Stimulated activated CD8-positive, alpha-beta memory T cell treated with anti-CD3 and anti-CD28 coated beads, Interleukin-15, amount 100 ng/mL, for 24 hours (primary cell): ENCODE measurements at places on chromosomes 16 and 17.

DNA sequence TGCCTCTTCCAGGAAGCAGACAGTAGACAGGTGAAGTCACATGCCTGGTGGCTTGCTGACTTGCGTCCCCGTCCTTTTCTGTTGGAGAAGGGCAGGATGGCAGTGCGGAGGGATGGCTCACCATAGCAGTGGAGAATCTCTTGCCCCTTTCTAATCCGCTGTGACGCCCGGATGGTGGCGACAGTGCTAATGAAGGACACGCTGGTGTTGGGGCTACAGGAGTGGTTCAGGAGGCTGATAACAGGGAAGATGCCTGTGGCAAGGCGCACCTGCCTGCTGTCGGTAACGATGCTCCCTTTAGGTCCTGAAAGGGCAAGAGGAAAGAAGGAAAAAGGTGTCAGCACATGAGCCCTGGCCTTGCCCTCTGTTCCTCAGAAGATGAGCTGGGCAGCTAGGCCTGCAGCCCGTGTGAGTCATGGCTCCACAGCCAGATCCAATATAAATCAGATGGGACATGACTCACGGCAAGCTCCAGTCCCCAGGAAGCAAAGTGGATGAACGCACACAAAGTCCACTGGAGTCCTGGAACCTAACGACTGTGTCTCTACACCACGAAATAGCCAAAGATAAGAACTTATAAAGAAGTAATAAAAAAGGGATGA lies 25.5 kb downstream of the SERPINF1 start:
- DNase-seq = no peak

DNA sequence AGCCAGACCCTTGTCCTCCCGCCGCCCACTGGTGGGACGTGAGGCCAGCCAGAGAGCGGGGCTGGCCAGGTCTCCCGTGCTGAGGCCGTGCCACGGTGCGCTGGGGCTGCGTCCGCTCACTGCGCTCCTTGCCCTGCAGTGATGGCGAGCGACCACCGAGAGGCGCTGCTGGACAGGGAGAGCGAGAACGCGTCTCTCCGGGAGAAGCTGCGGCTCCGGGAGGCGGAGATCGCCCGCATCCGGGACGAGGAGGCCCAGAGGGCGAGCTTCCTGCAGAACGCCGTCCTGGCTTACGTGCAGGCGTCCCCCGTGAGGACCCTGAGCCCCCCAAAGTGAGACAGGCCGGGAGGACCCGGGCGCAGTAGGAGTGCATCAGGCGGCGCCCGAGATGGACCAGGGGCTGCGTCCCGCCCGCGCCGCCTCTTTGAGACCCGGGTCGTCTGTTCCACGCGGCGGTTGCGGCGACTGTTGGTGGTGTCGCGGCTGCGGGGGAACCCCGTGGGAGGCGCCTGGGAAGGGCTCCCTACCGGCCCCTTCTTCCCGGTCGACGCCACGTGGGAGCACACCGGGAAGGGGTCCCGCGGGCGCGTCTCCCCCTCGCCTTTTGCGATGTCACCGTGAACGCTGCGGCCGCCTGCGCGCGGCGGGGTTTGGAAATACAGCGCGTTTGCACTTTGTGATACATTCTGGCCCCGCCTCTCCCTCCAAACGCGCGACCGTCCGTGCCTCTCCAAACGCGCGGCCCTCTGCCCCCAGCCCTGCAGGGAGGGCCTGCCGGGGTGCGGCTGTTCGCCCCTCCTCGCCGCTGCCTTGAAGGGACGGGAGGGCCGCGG lies 792 bp upstream of the RAC3 start:
- DNase-seq = peak; percentile 55

- no peak for DNase-seq
Observed at GRCh38 chr16:88195911-88196465, 186.8 kb upstream of the ZNF469 start.

DNA sequence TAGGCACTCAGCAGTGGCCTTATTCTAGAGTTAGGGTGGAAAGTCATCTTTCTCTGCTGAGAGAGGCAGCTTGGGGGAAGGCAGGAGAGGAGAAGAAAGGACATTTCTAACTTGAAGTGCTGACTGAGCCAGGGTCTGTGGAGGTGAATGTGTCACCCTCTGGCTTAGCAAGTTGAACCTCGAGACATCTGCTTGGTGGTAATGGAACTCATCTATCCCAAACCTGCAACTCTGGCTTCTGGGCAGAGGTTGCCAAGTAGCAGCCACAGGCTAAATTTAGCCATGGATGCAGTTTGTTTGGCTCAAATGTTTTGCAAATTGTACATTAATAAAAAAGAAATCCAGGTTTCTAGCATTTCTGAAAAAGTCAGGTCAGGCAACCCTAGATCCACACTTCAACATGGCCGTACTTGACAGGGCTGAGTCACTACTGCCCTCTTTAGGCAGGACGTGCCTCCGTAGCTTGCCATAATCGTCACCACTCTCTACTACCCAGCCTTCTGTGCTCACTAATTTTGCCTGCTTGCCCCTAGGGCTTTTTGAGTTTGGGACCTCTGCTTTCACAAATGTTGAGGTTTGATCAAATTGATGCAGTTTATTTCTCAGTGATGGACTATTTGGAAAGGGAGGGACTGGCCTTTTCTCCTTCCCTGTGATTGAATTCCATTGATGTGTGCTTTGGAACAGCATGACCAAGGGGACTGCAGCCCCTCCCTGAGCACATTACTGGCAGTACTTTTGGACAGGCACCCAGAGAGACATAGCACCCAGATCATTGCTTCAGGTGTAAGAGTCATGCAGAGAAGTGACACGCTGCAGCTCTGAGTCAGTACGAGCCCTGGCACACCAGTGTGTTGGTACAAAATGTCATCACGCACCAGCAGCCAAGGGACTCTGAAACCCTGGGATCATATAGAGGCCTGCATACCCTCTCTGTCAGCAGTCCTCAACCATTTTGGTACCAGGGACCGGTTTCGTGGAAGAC lies 5.2 kb downstream of the CDH13 start:
- DNase-seq = no peak

DNA sequence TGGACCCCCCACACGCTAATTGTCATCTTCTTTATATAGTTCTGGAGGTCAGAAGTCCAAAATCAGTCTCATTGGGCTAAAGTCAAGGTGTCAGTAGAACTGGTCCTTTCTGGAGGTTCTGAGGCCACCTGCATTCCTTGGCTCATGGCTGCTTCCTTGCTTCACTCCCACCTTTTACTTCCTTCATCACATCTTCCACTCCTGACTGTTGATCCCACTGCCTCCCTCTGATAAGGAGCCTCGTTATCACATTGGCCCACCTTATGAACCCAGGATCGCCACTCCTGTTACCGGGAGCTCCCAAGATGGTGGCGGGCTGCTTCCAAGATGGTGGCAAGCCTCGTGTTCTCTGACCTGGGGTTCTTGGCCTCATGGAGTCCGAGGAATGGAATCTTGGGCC lies 83.0 kb downstream of the CDC27 start:
- DNase-seq = no peak

GRCh38 chr17:79027274-79027924 lies 3.4 kb downstream of the C1QTNF1 start:
- no peak for DNase-seq

GRCh38 chr17:22569459-22570143 lies 877.3 kb downstream of the KCNJ18 start:
- no peak for DNase-seq

- DNase-seq = no peak
Observed at GRCh38 chr17:38898291-38898679, 27.1 kb upstream of the LASP1NB start.

GRCh38 chr17:6328279-6328678 lies 106.6 kb downstream of the AIPL1 start:
- no peak for DNase-seq

GRCh38 chr16:10085078-10085798 lies 97.0 kb downstream of the GRIN2A start:
- no peak for DNase-seq

DNA sequence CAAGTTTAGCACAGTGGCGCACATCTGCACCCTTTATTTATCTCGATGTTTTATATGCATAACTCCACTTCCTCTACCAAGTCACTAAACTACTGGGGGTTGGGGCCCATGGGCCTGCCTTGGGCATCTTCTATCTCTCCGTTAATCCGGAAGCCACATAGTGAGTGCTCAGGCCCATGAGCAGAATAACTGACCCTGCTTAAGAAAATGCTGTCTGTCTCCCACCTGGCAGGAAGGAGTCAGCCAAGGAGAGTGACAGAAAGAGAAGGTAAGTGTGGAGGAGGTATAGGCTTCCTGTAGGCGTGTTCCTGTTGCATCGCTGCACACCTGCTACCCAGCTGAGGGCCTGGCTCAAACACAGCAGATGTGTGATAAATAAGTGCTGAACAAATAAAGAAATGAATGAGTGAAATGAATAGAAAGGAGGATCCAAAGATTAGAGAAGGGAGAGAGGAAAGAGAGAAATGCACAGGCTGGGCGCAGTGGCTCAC lies 320.1 kb downstream of the SLC39A11 start:
- no peak for DNase-seq

DNA sequence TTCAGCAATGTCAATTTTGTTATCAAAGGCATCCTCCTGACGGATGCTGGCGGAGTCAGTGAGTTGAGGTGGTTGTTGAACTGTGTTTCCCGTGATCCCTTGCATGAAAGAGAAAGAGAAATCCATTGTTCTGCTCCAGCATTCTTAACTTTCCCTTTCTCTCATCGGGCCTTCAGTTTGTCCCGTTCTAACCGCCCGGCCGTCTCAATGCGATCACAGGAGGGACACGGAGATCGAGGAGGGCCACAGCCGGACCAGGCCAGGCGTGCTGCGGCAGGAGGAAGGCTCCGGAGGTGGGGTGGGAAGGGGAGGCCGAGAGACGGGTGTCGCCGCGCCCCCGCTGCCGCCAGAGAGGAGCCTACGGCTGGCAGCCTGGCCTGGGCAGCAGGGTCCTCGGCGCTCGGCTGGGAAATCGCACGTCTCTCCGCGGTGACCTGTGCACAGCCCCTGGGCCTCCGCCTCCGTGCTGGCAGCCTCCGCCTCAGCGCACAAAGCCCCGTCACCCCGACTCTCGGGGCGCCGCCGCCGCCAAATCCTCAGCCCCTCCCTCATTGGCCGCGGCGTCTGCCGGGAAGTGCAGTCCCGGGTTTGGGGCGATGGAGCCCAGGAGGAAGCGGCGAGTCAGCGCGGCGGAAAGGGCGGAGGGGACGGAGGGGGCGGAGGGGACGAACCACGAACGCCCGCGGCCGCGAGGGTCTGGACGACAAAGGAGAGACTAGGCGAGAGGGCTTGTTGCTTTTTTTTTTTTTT lies 38.1 kb downstream of the SOST start:
- DNase-seq = peak; percentile 40

- peak; percentile 59 for DNase-seq
Observed at GRCh38 chr16:1771188-1771863, at the start of gene NME3. NME3 (minus strand) TSS chr16:1771543; CDS start chr16:1771534, 9 bp downstream.

DNA sequence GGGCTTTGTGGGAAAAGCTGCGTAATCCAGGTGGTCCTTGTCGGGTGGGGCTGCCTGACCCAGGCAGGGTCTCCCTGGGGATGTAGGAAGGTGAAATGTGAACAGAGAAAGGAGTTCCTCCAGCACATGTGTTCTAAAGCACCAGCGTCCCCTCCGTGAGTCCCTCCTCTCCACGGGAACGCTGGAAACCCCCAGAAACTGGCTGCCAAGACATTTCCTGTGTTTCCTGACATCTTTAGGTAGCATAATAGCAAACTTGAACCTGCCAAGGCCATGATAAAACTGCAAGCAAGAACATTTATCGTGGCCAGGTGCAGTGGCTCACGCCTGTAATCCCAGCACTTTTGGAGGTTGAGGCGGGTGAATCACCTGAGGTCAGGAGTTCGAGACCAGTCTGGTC lies 12.6 kb upstream of the PYDC1 start:
- no peak for DNase-seq

DNA sequence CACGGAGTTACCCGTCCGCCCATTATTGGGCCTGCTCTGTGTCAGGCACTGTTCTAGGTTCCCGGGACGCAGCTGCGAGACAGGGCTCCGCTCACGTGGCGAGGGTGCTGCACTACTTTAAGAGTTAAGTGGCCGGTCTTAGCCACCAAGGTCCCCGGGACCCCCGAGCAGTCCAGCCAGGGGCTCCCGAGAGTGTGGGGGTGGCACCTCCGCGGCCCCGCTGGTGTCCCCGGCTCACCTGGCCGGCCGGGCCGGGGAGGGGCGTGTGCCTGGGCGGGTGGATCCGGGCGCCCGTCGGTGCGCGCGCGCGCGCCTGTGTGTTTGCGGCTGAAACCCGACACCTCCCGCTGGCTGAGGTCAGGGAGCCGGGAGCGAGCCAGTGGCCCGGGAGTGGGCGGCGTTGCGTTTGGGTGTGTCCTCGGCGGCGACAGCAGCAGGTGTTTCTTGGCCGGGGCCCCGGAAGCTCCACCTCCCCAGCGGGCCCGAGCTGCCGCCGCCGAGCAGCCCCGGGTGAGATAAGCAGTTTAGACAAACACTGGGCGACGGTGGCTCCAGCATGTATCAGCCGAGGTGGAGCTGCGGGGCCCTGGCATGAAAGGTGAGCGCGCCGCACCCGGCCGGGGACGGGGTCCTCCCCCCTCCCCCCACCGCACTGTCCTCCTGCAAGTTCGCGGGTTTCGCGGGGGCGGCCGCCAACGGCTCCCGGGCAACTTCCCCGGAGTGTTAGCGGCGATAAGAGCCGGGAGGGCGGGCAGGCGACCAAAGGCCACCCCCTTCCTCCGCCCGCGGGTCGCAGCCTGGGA lies at the start of gene GSE1:
Gene GSE1, plus strand, starts transcription at position 522 of the 803 bp plus-strand sequence. Its CDS starts 70 bp downstream, at position 592.
- DNase-seq = peak; percentile 25

GRCh38 chr17:57551321-57552079 lies 193.6 kb downstream of the CCDC182 start:
- no peak for DNase-seq

- DNase-seq = no peak
Observed at GRCh38 chr17:10956821-10957220, 118.9 kb upstream of the PIRT start.

GRCh38 chr16:30738984-30739951 lies 9.0 kb upstream of the PHKG2 start:
- DNase-seq = no peak

- DNase-seq = no peak
Observed at GRCh38 chr17:62866471-62866870, 58.4 kb upstream of the MARCHF10 start.

- DNase-seq = no peak
Observed at GRCh38 chr17:38357486-38358123, 6.0 kb downstream of the SOCS7 start.

DNA sequence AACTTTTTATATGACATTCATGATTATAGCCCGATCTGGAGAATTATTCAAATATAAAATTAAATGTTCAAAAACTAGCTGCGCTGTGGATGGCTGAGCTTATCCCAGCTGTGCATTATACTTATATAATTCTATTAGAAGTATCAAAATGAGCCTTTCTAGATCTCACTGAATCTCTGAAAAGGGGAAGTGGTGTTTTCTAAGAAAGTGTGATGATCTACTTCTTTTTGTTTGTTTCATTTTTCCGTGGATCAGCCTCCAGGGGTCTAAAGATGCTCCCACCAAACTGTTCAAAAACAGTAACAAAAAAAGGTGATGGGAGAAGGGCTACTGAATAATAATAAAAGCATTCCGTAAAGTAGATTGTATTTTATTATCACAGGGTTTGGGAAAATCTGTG lies 411.3 kb upstream of the PSMD7 start:
- no peak for DNase-seq
